AG09309 (cell line): ENCODE measurements at places on chromosomes 2 and 18.
A peak's percentile ranks its signal among the peaks of the same experiment; 100 is the strongest.

DNA sequence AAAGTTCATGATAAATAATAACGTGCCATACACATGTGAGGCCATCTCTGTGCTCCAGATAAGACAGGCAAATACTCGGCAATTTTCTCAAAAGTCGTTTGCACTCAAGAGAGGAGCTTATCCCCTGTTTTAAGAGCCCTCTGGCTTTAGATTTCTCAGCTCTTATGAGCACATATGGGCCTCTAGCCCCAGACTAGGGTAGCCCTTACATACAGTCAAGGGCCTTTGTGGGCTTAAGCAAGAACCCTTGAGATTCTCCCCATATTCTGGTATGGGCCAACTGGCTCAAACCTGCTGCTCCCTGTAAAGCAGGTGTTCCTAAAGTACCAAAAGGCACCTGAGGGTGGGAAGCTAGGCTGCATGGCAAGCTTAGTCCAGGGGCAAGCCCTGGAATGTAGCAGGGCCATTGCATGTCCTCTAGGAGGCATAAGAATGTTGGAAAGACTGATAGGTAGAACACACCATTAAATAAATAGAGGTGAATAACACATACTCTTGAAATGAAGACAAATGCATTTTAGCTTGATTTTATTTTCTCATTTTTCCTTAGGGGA, 66.1 kb downstream of the FASTKD2 start:
- no peak for DNase-seq

DNA sequence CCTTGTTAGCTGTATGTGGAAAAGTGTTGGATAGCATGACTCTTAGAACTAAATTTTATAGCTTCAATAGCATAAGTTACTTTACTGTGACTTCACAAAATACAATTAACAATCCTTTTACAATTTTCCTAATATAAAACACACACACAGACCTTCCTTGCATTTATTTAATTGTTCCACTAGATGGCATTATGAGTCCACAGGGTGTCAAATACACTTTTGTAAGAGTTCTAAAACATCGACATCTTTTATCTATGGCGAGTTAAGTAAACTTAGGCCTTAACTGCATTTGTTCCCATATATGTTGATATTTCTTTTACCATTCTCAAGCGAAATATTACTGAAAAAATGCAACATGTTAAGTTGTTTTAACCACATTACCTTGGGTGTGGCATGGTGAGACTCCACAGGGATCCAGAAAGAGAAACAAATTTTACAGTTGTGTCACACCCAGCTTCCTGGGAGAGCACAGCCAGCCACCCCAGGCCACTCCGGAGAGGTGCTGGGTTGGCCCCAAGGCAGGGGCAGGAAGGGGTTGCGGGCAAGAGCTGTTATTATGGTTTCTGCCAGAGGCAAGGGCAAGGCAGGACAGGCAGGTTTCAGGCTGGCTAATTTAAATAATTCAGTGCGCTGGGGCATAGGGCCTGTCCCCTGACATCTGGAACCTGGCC, 312.4 kb upstream of the MC4R start:
- DNase-seq, result peak; percentile 5

GRCh38 chr2:206635015-206635414, 7.3 kb upstream of the FAM237A start:
- no peak for DNase-seq

DNA sequence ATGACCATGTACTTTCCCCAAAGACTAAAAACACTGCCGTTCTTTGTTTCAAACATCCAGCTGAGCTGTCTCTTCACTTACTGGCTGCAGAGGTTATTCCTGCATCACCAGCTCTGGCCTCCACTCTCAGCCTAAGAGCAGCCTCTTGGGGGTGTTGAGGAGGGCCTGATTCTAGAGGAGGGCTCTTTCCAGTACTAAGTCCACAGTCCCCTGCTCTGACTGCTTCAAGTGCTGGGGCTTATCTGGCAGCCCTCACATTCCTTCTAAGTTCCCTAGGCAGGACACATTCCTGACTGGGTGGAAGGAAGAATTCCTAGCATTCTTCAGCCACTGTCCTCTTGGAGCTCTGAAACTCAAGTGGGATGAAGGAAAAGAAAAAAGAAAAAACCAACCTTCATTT, 32.9 kb upstream of the EHBP1 start:
- no peak for DNase-seq

- DNase-seq, result no peak
Measured at GRCh38 chr2:236993-237539, 26.8 kb downstream of the SH3YL1 start.

DNA sequence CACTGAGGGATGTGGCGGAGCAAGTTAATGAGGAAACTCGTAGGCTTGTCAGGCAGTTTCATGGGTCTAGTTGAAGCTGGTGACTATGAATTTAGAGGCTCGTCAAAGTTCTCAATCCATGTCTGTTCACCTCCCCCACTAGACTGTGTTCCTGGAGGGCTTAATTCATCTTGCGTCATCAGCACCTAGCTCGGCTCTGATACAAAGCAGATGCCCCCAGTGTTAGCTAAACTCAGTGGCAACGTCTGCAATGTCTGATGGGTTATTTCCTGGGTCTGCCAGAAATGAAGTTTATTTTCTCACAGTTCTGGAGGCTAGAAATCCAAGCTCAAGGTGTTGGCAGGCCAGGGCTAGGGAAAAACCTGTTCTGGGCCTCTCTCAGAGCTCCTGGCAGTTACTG, 140.6 kb downstream of the PID1 start:
- no peak for DNase-seq

DNA sequence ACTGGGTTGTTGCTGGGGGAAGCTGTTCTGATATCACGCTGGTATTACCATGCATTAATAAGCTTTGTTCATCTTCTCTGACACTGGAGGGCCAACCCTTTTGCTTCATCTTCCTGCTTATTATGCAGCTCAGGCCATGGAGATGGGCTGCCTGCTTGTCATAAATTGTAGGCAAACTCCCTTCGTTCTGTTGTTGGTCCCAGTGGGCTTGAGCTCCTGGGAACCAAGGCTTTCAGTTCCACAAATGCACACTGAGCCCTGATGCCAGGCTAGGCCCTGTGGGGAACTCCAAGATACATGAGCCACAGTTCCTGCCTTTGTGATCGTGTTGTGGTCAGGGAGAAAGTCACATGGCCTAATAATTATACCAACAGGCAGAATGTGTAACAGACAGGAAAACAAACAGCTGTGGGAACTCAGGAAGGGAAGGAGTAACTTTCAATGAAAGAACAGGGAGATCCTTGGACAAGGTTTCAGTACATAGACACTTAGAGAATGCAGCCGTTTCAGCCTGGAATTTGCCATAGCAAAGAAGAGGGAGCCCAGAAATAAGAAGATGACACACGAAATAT, 49.0 kb upstream of the BCL2L11 start:
- DNase-seq, result peak; percentile 5

GRCh38 chr2:12262681-12263436, 453.9 kb upstream of the TRIB2 start:
- DNase-seq, result no peak

DNA sequence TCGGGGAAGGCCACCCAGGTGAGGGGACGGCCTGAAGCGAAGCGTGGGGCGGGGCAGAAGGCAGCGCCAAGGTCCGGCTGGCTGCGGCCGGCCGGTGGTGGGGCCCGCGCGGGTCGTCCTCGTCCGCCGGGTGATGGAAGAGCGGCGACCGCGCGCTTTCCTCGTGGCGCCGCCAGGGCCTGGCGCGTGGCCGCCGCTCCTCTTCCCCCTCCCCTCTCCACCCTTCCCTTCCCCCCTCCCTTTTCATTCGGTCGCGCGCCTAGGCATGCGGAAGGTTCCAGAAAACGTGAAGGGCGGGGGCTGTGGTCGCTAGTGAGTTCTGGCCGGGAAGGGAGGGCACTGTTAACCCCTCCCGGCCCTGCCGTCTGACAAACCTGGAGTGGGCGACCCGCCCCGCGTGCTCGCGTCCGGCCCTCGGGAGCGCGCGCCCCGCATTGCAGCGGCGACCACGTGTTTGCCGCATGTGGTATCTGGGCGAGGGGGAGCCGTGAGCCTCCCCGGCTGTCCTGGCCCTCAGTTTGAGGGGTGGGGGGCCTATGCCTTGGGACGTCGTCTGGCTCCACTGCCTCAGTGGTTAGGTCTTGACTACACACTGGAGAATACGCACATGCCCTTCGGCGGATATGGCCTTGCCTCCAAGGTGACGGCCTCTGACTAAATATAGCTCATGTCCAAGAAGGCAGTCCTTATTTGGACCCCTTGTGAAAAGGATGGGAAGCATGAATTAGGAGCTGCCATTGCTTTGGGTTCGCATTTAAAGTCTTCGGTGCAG, 579 bp downstream of the MAT2A start:
- DNase-seq, result no peak
